ENCODE measurements at places on chromosomes 11 and 22. TPM values are rescaled to one million over a fixed set of nuclear protein-coding genes. Genes with fewer than 3 reads are reported as not detected.

The SYT9 gene
- not detected for total RNA-seq

The SLC22A8 gene
- total RNA-seq: not detected

- H3K36me3 ChIP-seq: peaks cover 31% of the 10 kb centered on the region
- DNase-seq: no peak
- no peaks in the 10 kb centered on the region for H3K27me3 ChIP-seq
These were observed 501.0 kb upstream of the LUZP2 start for GRCh38 chr11:23995891-23996290.

GRCh38 chr11:8794677-8795103 is 112.1 kb downstream of the RPL27A start:
- H3K27me3 ChIP-seq: peaks cover 4% of the 10 kb centered on the region
- no peak for DNase-seq
- no peak overlapping the region for H3K4me3 ChIP-seq
- no peak overlapping the region for H3K27ac ChIP-seq

- H3K27ac ChIP-seq: no peak overlapping the region
- H3K4me3 ChIP-seq: no peak overlapping the region
- H3K27me3 ChIP-seq: no peaks in the 10 kb centered on the region
These were observed 35.4 kb upstream of the SERPIND1 start for GRCh38 chr22:20738394-20739089.

DNA sequence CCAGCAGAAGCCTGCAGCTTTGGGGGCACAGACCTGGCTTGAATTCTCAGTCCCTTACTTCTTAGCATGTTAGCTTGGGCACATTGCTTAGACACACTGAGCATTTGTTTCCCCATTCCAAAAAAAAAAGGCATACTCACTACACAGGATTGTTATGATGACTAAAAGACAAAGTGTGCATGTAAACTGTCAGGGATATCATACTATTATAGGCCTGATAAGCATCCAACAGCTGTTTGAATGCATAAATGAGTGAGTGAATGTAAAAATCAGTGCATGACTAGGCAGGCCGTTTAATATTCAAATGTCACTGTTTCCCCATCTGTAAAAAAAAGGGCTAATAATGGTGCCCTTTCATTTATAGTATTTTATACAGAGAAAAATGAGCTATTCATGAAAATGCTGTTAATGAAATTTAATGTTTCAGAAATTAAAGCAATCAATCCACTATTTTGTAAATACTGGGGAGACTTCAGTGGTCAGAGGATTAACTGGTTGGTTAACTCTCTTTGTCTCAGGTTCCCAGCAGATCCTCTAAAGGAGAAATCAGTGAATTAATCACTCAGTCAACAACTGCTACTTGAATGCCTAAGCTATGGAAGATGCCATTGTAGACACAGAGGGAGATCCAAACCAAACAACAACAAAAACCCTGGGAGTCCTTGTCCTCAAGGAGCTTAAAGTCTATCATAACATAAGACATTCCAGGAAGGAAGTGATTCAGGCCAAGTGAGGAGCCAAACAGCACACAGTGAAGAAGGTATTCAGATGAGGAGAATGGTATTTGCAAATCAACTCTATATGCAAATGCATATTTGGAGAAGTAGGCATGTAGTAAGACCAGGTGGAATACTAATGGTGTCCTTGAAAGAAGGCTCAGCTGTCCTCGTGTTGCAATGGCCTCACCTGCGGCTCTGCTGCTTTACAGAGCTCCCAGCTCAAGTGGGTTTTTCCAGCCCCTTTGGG is 26.8 kb downstream of the BARX2 start:
- H3K27me3 ChIP-seq: peaks cover 19% of the 10 kb centered on the region
- H3K4me1 ChIP-seq: no peaks in the 10 kb centered on the region
- no peak overlapping the region for H3K27ac ChIP-seq
- H3K4me3 ChIP-seq: no peak overlapping the region
